ENCODE measurements at places on chromosomes 6 and 20.

DNA sequence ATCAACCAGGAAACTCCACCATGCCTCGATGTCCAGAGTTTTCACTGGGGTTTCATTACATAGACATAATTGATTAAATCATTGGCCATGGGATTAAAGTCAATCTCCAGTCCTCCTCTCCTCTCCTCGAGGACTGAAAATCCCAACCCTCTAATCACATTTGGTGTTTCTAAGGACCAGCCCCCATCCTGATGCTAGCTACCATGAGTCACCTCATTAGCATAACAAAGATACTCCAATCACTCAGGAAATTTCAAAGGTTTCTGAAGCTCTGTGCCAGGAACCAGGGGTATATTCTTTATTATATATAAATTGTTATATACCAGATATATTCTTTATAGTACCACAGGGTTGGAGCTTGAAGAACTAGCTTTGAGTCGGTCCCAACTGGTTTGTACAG is 212.9 kb upstream of the PRND start:
- no peak for DNase-seq

GRCh38 chr6:84667252-84668213 is 96.9 kb downstream of the TBX18 start:
- no peak for DNase-seq

GRCh38 chr6:165807249-165807960 is 144.4 kb upstream of the PDE10A start:
- DNase-seq = no peak

DNA sequence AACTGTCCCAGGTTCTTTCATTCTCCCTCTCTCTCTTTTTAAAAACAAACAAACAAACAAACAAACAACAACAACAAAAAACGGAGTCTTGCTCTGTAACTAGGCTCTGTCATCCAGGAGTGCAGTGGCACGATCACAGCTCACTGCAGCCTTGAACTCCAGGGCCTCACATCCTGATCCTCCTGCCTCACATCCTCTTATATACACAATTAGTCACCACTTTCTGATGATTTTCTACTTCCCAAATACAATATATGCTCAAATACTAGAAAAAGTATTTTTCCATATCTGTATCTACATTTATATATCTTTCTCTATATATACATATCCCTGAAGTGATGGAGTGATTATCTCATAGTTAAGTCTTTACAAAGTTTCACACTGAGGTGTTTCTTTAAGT is 170.7 kb downstream of the EPHA7 start:
- no peak for DNase-seq

DNA sequence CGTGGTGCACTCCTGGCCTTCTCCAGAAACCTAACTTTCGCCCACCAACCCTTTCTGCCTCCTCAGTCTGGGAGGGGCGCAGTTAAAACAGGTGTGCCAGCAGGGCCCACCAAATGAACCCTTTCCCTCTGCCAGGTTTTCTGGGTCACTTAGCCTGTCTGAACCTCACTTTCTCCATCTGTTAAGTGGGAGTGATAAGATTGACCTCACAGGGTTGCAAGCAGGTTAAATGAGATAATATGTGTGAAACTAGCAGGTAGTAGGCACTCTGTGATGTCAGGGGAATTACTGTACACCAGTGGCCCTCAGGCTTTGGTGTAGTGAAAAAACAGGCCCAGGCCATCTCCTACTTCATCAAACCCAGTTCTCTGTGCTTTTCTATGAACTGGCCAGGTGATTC is 14.1 kb downstream of the BNIP5 start:
- no peak for DNase-seq

GRCh38 chr6:130185658-130186057 is 37.1 kb downstream of the SAMD3 start:
- no peak for DNase-seq

GRCh38 chr6:26205161-26205624 is 118.0 kb downstream of the HFE start:
- no peak for DNase-seq

- no peak for DNase-seq
Measured at GRCh38 chr6:16205377-16206144, 32.8 kb upstream of the GMPR start.

GRCh38 chr20:15155848-15156401 is 818.5 kb upstream of the FLRT3 start:
- DNase-seq = no peak

GRCh38 chr20:62769346-62770071 is 26.8 kb upstream of the MRGBP start:
- DNase-seq = no peak

- no peak for DNase-seq
Measured at GRCh38 chr6:79762370-79762769, 131.2 kb downstream of the SH3BGRL2 start.

- DNase-seq = no peak
Measured at GRCh38 chr20:2394411-2395055, 13.8 kb downstream of the TGM6 start.

- no peak for DNase-seq
Measured at GRCh38 chr6:45206793-45207492, 121.2 kb upstream of the RUNX2 start.

- no peak for DNase-seq
Measured at GRCh38 chr20:36548704-36549627, 7.6 kb downstream of the MYL9 start.

DNA sequence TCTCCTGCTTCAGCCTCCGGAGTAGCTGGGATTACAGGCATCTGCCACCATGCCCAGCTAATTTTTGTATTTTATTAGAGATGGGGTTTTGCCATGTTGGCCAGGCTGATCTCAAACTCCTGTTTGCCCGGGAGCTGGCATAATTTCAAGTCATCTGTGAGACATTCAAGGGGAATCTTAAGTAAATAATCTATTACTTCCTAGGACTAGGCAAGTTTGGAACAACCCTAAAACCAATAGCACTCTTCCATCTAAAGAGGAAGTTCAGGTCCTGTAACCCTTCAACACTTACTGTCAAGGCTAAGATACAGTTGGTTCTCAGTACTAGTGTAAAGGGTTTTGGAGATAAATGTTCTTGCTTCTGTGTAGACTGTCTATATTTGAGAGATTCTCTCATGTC is 267.8 kb upstream of the IRAK1BP1 start:
- no peak for DNase-seq

DNA sequence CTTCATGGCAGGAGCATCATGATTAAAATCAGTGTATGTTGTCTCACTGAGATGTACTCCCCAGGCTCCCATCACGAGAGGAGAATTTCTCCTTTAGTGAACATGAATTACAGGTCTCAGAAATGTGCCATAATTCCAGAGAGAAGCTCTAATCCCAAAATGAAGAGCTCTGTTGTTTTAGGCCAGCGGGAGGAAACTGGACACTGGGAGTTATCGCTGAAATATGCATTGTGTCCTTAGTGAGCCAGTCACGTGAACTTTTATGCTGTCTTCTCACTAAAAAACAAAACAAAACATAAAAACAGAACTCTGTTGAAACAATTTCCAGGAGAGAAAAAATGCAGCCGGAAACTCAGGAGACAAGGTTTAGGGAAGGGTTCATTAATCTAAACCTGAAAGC is 315.7 kb upstream of the NT5E start:
- no peak for DNase-seq

DNA sequence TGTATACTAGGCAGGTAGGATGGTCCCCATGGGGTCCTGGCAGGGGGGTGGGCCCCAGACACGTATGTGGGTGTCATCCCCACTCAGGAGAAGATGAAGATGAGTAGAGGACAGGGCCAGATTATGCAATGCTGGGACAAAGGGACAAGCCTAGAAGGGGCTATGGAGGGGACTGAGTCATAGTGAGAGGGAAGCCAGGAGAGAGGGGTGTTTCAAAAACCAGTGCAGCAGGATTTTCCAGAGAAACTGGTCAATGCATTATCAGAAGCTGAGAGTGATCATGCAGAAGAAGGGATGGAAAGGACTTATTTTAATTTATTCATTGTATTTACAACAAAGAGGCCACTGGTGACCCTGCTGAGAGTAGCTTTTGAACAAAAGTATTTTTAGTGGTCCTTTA is 74.0 kb downstream of the PPP1R3G start:
- no peak for DNase-seq

DNA sequence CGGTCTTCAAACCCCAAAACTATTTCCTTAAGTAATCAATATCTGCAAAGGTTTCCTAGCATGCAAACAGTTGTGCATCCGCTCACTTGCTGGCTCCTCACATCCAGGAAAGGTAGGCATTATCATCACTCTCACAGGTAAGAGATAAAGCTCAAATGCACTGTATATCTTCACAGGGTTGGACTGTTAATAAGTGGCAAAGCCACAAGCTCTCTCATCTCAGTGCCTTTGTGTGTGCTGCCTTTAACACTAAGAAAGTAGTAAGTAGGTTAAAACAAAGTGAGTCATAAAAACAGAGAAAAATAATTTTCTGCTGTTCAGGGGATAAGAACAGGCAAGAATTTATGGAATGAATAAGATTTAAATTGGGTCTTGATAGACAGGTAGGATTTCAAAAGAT is 21.3 kb downstream of the MAN1A1 start:
- no peak for DNase-seq

GRCh38 chr6:75431379-75431778 is 62.2 kb downstream of the FILIP1 start:
- no peak for DNase-seq

DNA sequence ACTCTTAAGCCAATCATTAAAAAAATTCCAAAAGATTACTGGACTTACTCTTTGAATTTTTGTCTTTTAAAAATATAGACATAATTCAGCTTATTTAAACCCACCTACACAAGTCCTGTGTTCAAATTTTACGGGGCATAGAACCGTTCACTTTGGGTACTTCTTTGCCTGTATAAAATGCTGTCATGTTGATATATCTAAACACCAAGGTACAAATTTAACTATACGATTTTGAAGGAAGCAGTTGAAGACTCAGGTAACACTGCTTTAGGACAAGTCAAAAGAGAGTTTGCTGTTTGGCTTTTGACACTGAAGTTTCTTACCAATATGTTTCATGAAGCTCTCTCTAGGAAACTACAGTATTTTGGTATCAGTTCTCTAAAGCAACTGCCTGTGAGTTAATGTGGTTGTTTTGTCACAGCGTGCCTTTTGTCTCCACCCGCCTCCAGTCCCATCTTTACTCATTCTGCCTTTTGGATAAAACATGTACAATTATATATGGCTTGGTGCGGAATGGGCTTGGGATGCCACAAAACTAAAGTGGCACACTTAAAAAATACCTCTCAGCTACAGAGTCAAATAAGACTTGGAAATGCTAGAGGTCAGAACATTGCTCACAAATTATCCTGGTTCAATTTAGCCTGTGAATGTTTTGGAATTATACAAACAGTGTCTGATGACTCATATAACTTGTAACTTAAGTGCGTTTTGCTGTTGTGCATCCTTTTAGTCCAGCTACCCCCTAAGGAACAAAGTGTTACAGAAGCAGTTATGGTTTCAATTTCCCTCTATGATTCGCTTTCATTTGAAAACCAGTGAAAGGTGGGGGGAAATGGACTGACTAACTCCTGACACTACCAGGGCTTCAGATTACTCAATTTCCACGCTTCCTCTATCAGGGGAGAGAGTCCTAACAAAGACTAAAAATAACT is 38.7 kb downstream of the RGS17 start:
- no peak for DNase-seq

GRCh38 chr6:108589244-108589791 is 28.6 kb downstream of the FOXO3 start:
- DNase-seq = no peak

GRCh38 chr6:112173221-112173804 is 81.1 kb downstream of the LAMA4 start:
- DNase-seq = no peak

- no peak for DNase-seq
Measured at GRCh38 chr6:52929321-52930164, 20.0 kb upstream of the GSTA3 start.

GRCh38 chr6:29750709-29751108 is 27.5 kb downstream of the HLA-F start:
- no peak for DNase-seq

DNA sequence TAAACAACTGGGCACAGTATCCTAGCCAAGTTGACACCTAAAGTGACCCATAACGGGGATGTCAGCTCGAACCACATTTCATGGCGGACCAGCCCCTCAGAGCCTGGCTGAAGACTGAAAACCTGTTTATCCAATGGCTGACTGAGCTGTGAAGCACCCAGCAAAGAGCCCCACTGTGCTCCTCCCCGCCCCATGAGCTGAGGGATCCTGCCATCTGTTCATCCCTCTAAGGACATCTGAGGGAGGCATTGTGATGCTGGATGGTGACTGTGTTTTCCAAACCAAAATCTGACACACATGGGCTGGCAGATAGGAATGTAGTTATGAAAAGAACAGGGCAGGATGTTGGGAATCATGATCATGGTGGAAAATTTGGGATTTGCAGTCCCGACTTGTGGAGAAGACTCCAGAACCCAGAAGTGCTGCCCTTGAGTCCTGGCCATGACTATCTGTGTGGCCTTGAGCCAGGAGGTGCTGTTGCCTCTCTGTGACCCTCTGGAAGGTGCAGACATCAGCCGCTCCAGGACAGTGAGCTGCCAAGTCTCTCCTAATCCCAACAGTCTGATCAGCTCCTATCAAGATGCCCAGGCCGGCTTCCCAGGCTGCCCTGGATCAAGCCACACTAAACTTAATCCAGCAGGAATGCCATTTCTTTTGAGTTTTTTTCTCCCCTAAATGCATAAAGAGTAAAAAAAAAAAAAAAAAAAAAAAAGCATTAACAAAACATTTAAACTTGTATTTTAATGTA is 5.7 kb downstream of the EDN3 start:
- DNase-seq = no peak

DNA sequence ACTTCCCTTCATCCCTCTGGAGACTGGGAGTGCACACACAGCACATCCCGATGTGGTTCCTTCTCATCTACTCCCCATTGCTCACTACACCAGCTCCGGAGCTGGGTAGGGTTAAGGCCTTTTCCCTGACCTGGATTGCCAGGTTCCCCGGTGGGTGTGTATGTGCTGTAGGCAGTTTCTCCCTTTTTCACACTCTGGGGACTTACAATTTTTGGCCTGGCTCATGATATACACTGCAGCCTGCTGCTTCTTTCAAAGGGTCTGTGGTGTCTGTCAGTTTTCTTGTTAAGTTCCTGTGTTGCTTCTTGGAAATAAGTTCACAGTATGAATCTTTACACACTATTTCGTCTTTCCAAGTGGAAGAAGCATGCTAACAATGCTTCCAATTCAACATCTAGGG is 405.5 kb downstream of the UTRN start:
- DNase-seq = no peak

GRCh38 chr20:35887393-35888064 is 66.8 kb downstream of the SCAND1 start:
- no peak for DNase-seq

GRCh38 chr20:34282041-34282440 is 21.1 kb downstream of the AHCY start:
- no peak for DNase-seq

GRCh38 chr6:64973142-64973541 is 733.9 kb downstream of the EYS start:
- no peak for DNase-seq

DNA sequence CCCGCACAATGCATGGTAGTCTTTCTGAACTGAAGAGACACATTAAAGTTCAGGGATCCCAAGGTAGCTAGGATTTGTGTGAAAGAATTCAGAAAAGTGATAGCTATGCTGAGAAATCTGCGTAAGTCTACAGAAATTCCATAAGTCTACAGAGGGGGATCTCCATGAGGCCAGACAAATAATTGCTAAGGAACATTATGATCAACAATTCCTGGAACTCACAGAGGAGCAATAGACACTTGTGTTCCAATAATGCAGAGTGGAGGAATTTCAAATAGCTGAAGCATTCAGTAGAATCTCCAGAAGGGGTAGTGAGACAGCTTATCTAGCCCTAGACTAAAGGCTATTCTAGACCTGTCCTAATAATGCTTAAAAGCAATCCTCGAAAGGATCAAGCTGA is 315.7 kb upstream of the ECI2 start:
- no peak for DNase-seq

- DNase-seq = no peak
Measured at GRCh38 chr6:98547151-98547550, 287.2 kb upstream of the POU3F2 start.

All from esophagus squamous epithelium (tissue), 5 donors.